DMS 273 treated with DMSO at 0.1 percent for 48 hours (cell line): ENCODE measurements at places on chromosomes 2 and 18.
A peak's percentile ranks its signal among the peaks of the same experiment; 100 is the strongest.

DNA sequence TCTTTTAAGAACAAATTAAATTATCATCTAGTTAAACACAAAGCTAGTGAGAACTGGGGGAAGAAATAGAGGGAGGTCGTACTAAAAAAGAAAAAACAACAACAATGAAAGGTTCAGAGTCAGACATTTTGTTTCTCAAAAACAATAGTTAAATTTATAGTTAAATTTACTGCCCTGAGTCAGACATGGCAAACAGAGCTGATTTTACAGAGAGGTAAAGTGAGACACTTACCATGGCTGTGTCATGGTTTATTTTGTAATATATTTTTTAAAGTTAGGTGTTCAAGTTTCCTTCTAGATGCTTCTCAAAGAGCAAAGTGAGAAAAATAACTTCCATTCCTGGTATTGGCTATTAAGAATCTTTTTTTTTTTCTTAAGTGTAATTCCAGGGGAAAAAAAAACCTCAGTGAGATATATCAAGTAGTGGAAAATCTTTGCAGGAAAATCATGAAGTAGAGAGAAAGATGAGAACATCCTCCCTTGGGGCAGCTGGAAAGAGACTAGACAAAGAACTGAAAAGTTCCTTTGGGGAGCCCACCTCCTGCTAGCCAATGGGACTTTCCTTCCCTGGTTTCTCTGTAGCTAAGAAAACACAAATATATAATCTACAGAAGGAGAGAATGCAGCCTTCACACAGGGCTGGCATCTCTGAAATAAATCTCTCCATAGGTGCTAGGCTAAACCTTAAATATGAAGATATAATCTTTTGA, 12.3 kb downstream of the KLF7 start:
- no peak for DNase-seq

DNA sequence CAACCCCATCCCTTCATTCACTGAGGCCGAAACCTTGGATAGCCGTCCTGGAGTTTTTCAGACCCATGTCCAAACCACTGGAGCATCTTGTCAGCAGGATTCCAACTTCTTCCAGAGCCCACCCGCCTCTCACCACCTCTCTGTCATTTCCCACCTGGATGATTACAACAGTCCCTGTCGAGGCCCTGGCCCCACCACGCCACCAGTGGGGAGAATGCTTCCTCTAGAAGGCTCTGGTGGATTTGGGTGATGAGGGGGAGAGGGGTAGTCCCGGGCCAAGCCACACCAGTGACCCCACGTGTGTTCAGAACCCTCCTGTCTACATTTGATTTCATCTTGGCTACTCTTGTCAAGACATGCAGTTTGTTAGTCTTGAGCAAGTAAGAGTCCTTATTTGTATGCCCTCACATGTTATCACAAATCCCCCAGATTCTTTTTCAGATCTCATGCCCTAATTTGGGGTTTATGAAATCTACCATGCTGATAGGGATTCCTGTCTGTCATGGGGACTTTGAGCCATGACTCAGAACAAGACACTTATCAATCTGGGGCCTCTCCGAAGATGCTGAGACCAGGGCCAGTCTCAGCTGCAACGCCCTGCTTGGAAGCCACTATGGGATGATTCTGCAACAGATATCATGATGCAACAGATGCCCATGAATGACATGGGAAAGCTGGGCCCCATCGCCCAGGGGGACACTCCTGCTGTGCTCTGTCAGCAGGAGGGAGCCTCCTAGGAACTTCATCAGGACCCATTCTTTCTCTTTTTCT, 186.1 kb downstream of the ZFP36L2 start:
- DNase-seq: no peak

GRCh38 chr18:6798896-6799295, 69.4 kb downstream of the ARHGAP28 start:
- DNase-seq: no peak

DNA sequence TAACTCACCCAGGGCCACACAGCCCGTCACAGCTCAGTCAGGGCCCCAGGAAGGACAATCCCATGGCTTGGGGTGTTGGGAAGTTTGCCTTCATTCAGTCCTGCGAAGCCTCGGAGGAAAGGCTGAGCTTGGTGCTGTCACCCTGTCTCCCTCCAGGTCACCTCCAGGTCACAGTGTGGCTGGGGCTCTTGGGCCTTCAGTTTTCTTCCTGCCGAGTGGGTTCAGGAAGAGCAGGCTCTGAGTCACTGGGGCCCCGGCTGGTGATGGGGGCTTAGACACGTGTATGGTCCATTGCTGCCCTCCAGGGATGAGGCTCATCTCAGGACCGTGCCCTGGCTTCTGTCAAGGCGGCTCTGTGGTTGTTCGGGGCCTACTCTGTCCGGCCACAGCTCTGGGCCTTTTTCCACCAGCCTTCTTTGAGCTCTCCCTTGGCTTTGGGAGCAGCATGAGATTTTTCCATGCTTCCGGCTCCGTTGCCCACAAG, 118.6 kb downstream of the INHBB start:
- no peak for DNase-seq

DNA sequence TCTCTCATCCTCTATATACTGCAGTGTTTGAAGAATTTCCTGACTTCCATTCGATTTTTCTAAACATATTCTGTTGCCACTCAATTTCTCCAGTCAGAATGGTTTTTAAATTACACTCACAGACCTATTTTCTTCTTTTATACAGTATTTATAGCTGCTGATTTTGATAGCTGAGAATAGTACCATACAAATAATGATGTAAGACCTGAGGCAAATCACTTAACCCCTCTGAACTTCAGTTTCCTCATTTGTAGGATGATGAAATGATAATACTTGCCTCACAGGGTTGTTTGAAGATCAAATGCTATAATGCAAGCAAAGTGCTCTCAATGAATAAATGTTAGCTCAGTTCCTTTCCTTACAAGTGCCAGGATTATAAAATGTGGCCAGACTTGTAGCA, 241.8 kb downstream of the CPS1 start:
- DNase-seq: no peak

DNA sequence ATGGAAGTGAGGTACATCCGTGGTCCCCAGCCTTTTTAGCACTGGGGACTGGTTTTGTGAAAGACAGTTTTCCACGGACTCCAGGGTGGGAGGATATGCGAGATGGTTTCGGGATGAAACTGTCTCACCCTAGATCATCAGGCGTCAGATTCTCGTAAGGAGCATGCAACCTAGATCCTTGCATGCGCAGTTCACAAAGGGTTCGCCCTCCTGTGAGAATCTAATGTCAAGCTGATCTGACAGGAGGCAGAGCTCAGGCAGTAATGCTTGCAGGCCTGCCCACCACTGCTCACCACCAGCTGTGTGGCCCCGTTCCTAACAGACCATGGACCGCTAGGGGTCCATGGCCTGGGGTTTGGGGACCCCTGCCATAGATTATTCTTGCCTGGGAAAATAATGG, 11.6 kb downstream of the B3GNT2 start:
- DNase-seq: no peak

DNA sequence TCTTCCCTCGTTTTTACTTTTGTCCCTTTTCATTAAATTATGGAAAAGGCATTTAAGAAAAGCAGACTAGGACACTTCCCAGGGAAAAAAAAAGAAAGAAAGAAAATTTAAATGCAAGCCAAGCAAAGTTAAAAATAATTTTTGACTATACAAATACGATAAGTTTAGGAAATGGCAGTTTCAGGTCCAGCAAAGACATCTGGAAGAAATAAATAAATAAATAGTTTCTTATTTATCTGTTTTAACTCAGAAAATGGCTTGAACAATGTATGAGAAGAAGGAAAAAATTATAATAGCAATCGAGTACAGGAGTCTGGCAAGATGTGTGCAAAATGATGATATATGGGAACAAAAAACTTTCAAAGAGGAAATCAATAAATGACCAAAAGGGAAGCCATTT, 114.6 kb upstream of the NCKAP5 start:
- no peak for DNase-seq

DNA sequence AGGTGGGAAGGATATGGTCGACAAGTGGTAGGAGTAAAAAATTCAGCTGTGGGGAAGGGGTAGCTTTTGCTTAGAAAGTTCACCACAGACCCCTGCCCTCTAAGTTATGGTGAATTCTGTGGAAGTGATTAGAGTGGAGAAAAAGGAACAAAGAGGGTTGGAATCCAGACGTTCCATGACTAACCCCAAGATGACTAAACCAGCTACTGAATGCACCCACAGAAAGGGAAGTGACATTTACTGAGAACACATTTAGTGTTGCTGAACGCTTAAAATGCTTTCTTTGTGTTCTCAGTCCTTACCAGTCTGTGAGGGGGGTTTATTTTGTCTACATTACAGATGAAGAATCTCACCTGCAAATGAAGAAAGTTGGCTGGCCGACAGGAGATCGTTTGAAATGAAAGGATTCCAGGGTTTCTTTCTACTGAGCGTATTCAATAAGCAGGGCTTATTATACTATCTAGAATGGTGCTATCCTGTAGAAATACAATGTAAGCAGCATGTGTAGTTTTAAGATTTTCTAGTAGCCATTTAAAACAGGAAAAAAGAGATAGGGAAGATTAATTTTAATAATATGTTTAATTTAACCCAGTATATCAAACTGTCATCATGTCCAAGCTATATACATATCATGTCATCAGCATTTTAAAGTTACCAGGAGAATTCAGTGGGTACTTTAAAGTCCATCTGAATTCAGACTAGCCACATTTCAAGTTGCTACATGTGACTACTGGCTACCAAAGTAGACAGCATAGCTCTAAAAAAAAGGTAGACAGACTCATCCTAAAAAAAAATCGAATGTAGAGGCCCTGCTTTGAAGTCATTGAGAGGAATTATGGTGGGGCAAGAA, 60.1 kb downstream of the LIMS1 start:
- no peak for DNase-seq

DNA sequence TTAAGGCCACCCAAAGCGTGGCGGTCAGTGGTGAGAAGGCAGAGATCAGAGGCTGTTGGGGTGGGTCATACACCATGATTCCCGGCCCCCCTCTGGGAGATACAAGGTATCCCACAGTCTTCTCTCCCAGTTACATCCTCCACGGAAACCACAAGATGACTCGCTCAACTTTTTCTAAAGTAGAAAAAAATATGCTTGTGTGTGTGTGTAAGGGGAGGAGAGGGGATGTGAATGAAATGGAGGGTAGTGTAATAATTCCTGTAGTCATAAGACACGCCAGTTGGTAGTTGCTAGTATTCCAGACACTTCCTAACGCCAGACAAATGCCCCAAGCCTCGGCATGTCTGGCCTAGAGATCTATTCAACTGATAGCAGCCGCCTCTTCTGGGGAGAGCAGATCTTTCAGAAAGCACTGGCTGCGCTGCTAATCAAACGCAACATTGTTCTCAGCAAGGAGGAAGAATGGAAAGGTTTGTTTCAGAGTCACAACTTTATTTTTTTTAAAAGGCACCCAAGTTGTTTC, 143.5 kb downstream of the TGIF1 start:
- DNase-seq: peak; percentile 63

- peak; percentile 86 for DNase-seq
These were observed 76.9 kb downstream of the MYO1B start for GRCh38 chr2:191321861-191322662.

DNA sequence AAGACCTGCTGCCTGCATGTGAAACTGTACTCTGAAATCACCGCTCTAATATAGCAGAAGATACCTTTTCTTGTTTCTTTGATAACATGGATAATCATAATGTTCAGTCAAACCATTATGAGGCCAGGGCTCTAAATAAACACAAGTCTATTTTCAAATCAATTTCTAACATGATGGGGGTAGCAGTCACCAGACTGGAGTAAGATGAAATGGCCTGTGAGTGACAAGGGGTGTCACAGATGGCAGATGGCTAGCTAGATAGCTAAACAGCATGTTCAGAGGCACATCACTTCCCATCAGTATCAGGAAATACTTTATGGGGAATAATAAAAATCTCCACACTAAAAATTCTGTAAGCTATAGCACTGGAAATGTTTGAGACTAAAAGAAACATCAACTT, 14.0 kb downstream of the MBD2 start:
- no peak for DNase-seq

- no peak for DNase-seq
These were observed 2.7 kb downstream of the PER2 start for GRCh38 chr2:238285653-238286082.

- DNase-seq: no peak
These were observed 252.2 kb downstream of the KLHL29 start for GRCh38 chr2:23637011-23637778.

DNA sequence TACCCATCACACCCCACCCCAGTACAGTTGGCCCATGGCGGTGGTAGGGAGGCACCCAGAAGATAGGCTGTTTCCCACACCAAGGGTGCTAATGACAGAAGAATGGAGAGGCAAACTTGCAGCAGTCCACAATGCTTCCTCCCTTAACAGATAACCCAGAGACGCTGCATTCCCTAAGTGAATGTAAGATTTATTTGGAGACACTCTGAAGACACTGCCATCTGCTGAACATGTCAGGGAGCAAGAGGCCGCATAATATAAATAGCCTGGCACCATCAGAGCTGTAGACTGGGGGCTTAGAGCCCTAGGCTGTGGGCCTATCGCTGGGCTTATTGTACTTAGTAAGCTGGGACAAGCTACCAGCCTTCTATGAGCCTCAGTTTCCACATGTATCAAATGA, 2.2 kb upstream of the IWS1 start:
- no peak for DNase-seq

DNA sequence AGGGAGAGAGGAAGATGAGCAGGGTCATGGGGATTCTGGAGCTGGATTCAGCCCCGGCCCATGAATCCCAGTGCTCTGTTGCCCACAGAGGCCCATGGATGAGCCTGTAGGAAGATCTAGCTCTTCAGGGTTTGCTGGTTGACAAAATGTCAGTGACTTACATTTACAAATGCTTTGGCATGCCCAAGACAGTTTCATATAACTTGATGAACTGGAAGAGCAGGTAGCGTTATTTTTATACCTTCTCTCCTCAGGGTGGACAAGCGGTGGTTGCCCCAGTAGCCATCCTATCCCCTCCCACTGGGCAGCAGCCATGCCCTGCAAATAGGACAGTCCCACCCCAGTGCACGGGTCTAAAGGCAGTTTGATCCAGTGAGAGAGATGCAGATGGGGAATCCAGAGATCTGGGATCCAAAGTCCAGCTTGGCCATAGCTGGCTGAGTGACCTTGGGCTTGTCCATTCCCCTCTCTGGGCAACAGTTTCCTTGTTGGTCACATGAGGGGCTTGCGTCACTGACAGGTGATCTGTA, 21.5 kb upstream of the KCNK3 start:
- no peak for DNase-seq

- DNase-seq: peak; percentile 87
These were observed 165.4 kb downstream of the TCF4 start for GRCh38 chr18:55422456-55423180.

GRCh38 chr18:68533641-68534040, 181.3 kb downstream of the TMX3 start:
- no peak for DNase-seq

- DNase-seq: no peak
These were observed at the start of gene IL37 for GRCh38 chr2:112910865-112911264. TSS of gene IL37 (plus strand) at chr2:112911165. CDS start at chr2:112913013, 1,848 bp downstream.

DNA sequence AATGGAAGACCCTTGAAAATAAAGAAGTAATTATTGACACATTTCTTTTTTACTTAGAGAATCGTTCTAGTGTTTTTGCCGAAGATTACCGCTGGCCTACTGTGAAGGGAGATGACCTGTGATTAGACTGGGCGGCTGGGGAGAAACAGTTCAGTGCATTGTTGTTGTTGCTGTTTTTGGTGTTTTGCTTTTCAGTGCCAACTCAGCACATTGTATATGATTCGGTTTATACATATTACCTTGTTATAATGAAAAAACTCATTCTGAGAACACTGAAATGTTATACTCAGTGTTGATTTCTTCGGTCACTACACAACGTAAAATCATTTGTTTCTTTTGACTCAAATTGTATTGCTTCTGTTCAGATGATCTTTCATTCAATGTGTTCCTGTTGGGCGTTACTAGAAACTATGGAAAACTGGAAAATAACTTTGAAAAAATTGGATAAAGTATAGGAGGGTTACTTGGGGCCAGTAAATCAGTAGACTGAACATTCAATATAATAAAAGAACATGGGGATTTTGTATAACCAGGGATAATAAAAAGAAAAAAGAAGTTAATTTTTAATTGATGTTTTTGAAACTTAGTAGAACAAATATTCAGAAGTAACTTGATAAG, 3.3 kb downstream of the PMAIP1 start:
- no peak for DNase-seq
